Right ventricle myocardium inferior (tissue), 1 donor: ENCODE measurements at places on chromosomes 2 and 18. TPM values are rescaled to one million over a fixed set of nuclear protein-coding genes. Genes with fewer than 3 reads are reported as not detected.

DNA sequence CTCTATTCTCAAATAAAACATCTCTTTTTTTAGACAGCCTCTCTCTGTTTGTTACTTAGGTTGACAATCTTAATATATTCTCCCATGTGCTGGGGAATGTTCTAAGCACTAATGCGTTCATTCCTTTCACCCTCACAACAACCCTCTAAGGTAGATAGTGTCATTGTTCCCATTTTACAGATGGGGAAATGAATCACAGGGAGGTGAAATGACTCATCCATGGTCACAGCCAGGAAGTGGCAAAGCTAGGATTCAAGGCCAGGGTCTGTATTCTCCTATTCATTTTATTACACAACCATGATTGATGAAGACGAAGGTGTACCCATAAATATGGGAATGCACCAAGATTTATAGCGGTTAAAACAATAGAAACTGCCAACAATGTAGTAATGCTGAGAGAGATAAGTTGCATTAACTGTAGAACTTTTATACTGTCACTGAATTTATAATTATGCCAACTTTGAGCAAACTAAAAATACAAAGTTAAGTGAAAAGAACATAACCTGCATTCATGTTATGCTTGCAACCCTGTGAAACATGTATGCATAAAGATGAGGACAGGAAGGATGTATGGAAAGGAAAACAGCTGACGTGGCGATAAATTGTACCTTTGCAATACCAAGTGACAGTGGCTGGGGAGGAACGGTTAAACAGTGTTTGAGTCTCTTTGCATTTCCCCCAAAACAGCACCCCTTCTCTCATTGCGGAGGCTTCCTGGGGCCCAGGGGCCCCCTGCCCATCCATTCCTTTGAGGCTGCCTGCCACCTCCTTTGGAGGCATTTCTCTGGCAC lies 257.7 kb upstream of the AGAP1 start:
- no peak for DNase-seq

DNA sequence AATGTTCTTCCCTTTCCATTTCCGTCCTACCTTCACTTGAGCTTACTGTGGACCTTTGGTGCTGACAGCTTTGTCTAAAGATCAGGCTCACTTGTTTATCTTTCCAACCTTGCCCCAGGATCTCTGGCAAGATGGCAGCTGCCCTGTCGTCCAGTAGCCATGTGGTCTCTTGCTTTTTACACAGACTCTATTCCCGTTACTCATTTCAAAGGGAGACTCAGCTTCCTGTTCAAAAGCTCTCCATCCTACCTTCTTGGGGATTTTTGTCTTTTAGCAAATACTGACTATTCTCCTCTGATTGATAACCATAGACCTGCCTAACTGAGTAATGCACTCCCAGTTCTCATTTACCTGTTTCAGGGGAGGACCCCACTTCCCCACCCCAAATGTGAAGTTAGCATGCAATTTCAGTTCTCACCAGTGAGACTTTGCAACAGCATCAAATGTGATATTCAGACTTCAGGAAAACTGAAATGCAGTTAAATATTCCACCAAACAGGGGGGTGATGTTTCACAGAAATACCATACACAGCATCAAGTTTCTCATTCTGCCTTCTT lies 184.4 kb downstream of the MYO3B start:
- no peak for DNase-seq

DNA sequence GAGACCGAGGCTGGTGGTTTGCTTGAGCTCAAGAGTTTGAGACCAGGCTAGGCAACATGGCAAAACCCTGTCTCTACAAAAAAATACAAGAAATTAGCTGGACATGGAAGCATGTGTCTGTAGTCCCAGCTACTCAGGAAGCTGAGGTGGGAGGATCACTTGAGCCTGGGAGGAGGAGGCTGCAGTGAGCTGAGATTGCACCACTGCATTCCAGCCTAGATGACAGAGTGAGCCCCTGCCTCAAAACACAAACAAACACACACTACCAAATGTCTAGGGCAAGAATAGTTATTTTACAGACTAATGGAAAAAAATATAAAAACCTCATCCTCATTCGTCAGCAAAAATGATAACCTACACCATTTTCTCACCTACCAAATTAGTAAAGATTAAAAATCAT lies 15.3 kb downstream of the BUB1 start:
- DNase-seq = no peak

CFC1 gene
- not detected for total RNA-seq

SERPINB13 gene
- total RNA-seq = not detected

LANCL1 gene
- 53.5 TPM for total RNA-seq
